ENCODE measurements at places on chromosomes 12 and 14.

DNA sequence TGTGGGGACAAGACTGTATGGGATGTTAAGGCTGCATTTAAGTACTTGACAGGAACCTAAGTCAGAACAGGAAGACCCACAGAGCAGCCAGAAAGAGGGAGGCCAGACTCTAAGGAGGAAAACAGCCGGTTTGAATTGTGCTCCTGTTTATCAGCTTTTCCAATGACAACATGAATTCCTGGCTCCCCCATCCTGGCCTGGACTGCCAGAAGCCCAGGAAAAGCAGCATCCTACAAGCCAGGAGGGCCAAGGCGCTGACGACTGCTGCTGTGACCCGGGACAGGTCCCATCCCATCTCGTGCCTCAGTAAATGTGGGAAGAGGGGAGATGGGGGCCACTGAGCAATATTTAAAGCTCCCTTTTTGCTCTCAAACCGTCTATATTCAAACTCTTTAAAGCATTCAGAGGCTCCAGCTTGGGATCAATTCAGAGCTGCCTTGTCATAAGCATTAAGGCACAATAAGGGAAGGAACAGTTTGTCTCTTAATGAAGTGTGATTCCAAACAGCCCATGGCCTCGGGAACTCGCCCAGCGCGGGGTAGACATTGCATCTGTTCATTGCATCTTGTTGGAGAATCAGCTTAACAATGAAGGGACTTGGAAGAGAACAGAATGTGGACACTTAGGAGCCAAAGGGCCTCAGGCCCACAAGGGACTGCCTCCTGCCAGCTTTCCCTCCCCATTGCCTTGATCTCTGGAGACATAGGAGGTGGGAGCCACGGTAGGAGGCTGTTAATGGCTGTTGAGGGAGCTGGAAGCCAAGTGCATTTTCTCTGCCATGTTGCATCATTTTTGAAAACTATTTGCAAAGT is 49.6 kb downstream of the CMKLR1 start:
- no peak for DNase-seq

- no peak for DNase-seq
These were observed 190.1 kb downstream of the SLC41A2 start for GRCh38 chr12:104768033-104768432.

DNA sequence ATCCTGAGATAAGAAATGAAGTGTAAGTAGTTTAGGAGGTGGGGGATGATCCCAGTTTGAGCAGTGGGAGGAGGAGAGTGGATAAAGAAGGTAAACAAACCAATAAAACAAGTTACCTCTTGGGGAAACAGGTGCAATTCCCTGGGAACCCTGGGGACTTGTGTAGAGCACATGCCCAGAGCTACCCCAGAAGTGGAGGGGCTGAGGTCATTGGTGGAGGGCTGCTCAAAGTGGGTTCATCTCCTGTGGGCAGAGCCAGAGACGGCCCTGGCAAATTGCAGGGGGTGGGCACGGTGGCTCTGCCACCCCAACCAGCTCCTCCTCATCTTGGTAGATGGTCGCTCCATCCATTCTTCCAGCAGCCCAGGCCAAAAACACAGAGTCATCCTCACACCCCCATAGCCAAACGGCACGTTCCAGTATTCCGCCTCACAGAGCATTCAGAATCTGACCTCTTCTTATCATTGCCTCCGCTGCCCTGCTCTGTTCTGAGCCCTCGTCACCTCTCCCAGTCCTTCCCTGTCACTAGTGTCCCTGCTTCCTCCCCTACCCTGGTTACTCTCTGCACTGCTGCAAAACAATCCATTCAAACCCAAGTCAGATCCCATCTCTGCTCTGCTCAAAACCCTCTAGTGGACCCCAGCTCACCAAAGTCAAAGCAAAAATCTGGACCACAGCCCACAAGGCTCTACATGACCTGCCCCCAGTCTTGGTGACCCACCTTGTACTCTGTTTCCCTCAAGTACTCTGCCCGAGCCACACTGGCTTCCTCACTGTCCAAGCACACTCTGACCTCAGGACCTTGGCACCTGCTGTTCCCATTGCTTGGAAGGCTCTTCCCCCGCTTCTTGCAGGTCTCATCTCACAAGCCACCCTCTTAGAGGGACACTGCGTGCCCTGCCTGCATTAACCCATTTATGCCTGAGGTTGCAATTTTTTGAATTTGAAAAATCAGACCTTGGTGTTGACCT is 5.5 kb downstream of the CYP46A1 start:
- no peak for DNase-seq

DNA sequence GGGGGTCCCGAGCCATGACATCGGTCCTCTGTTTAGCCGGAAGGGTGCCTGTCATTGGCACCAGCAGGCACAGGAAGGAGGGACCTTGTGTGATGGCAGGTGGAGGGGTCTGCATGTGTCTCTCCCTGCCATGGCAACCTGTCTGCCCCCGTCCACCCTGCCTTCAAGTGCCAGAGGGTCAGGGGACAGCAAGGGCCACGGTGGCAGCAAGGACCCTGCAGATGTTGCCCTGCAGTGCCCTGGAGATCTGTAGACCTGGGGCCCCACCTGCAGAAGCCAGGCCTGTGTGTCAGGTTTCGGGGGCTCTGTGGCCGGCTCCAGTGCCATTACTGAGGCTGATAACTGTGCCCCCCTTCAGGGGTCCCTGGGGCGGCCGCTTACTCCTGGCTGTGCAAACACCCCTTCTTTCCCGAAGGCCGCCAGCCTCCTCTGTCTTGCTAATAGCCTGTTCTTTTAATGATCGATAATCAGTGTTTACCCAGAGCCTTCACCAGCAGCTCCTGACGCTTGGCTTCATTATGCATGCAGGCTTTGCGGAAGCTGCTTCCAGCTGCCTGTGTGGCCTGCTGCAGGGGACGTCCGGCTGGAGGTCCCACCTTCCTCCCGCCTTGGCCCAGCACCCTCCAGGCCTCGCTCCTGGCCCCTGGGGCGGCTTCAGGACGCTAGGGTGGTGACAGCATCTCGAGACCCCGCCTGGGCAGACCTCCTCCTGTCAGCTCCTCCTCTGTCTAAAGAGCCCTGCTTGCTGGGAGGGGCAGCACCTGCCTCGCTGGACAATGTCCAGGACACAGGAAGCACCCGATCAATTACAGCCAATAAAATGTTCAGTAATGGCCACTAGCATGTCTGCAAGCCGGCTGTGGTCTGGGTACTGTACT is 153.0 kb downstream of the KIF26A start:
- no peak for DNase-seq
